ENCODE measurements at places on chromosomes 3 and 15. TPM values are rescaled to one million over a fixed set of nuclear protein-coding genes. Genes with fewer than 3 reads are reported as not detected.

SHC4 gene
- 4.6 TPM for total RNA-seq

CLDN1 gene
- 41.4 TPM for total RNA-seq

- H3K36me3 ChIP-seq, result no peaks in the 10 kb centered on the region
- H3K27ac ChIP-seq, result no peak within 1 kb of the TSS
- peak; percentile 89 for DNase-seq
- peaks cover 45% of the 10 kb centered on the region for H3K27me3 ChIP-seq
These were observed at the start of gene MED12L for GRCh38 chr3:151085227-151085888. TSS of gene MED12L (plus strand) at chr3:151085664. CDS start at chr3:151086927, 1,263 bp downstream.

- peak within 1 kb of the TSS; percentile 15 for H3K27ac ChIP-seq
- H3K4me3 ChIP-seq, result peak within 1 kb of the TSS; percentile 81
- no peaks in the 10 kb centered on the region for H3K27me3 ChIP-seq
- H3K36me3 ChIP-seq, result no peaks in the 10 kb centered on the region
These were observed at the start of gene CMTM8 for GRCh38 chr3:32238453-32239306. TSS of gene CMTM8 (plus strand) at chr3:32238680. CDS start at chr3:32238973, 293 bp downstream.

GRCh38 chr3:197329382-197329781, 31.0 kb upstream of the DLG1 start:
- no peak overlapping the region for H3K4me3 ChIP-seq
- peaks cover 5% of the 10 kb centered on the region for H3K4me1 ChIP-seq
- H3K27me3 ChIP-seq, result no peaks in the 10 kb centered on the region

- no peak for DNase-seq
- H3K27me3 ChIP-seq, result peaks cover 36% of the 10 kb centered on the region
- no peaks in the 10 kb centered on the region for H3K36me3 ChIP-seq
- no peak overlapping the region for H3K27ac ChIP-seq
- peaks cover 21% of the 10 kb centered on the region for H3K4me1 ChIP-seq
These were observed 5.1 kb downstream of the IGDCC3 start for GRCh38 chr15:65372787-65373067.

IGSF11 gene
- not detected for total RNA-seq

DNA sequence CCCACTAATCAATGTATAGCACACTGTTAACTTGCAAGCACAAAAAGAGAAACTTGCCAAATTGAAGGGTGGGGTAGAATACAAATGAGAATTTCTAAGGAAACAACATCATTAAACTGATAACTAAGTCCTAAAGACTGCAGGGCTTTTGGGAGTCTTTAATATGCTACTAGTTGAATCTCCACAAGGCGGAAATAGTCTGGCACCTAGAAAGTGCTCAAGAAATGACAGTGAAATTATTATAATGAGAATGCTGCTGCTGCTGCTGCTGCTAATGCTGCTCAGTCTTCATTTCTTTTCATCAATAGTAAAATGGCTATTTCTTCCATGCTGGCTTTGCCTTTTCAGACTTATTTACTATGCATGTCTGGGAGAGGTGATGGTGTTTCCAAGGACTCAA, 91.8 kb downstream of the BTD start:
- peaks cover 17% of the 10 kb centered on the region for H3K4me1 ChIP-seq
- H3K36me3 ChIP-seq, result peaks cover 76% of the 10 kb centered on the region
- no peak overlapping the region for H3K4me3 ChIP-seq
- DNase-seq, result no peak

DNA sequence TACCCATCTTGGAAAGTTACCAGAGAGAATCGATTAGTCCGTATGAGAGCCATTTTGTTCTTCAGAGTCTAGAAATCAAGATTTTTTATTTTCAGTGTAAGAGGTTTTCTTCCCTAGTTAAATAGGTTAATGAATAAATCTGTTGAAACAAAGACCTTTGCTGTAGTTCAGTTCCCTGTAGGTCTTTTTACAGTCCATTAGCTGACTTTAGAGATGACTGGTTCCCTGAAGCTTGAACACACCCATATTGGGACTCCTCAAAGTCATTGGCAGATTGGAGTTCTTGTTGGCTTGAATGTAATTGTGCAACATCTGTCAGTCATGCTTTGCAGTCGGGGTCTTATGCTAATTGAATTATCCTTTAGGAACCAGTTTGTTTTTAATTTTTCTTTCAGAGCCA, 45.3 kb downstream of the SEMA6D start:
- no peak overlapping the region for H3K4me3 ChIP-seq
- H3K27ac ChIP-seq, result no peak overlapping the region
- peaks cover 57% of the 10 kb centered on the region for H3K36me3 ChIP-seq
- H3K27me3 ChIP-seq, result peaks cover 3% of the 10 kb centered on the region
- no peaks in the 10 kb centered on the region for H3K4me1 ChIP-seq

- peaks cover 25% of the 10 kb centered on the region for H3K27me3 ChIP-seq
- no peak for DNase-seq
- H3K4me1 ChIP-seq, result no peaks in the 10 kb centered on the region
- no peak overlapping the region for H3K27ac ChIP-seq
These were observed 28.1 kb downstream of the DCLK3 start for GRCh38 chr3:36736301-36736700.

- peaks cover 25% of the 10 kb centered on the region for H3K27me3 ChIP-seq
- no peak for DNase-seq
- no peak overlapping the region for H3K27ac ChIP-seq
- no peak overlapping the region for H3K4me3 ChIP-seq
- H3K4me1 ChIP-seq, result peaks cover 10% of the 10 kb centered on the region
These were observed 2.9 kb downstream of the MCTP2 start for GRCh38 chr15:94234300-94234699.

BFSP2 gene
- not detected for total RNA-seq

DNA sequence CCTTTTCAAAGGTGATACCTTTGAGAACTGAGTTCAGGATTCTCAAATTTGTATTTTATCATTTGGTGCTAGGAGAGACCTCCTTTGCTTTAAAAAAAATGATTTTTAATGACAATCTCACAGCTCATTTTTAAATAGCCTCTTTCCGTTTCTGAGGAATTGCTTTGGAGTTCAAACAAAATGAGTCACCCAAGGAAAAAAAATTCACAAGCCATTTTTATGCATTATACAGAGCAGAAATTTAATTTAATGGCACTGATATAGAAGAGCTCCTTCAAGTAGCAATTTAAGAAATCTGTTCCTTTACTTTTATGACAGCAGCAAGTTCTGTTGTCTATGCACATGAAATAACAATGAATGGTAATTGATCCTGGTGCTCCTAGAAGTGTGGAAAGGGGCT, 337.9 kb upstream of the KCNMB2 start:
- no peaks in the 10 kb centered on the region for H3K27me3 ChIP-seq
- no peak for DNase-seq
- H3K4me1 ChIP-seq, result peaks cover 23% of the 10 kb centered on the region
- H3K36me3 ChIP-seq, result no peaks in the 10 kb centered on the region

Data from osteocyte (in vitro differentiated cells).